ENCODE measurements at places on chromosomes 2 and 18.

- no peak for DNase-seq
These were observed 1.9 kb downstream of the MPPE1 start for GRCh38 chr18:11906176-11906575.

GRCh38 chr2:46034535-46034934, 262.7 kb upstream of the EPAS1 start:
- DNase-seq: no peak

DNA sequence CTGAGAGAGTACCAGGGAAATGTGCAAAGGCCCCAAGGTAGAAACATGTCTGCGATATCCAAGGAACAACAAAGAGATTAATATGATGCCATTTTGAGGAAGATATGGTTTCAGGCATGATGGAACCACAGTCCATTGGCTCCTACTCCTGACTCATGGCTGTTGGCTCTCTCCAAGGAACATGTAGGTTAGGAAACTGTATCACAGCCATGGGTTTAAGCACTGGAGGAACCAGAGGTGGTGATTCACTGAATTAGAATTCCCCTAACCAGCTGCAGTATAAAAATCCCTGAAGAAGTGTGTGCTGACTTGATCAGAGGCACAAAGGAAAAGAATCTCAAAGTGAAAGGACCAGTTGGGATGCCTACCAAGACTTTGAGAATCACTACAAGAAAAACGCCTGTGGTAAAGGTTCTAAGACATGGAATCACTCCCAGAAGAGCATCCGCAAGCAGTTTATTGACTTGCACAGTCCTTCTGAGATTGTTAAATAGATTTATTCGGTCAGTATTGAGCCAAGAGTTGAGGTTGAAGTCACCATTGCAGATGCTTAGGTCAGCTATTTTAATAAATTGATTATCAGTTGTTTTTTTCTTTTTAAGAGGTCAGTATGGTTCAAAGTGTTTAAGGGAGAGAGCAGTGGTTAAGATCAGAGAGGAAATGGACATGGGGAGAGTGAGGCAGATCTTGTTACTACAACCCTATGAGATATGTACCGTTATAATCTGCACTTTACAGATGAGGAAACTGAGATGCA, 110.7 kb upstream of the OTX1 start:
- DNase-seq: no peak

- no peak for DNase-seq
These were observed 3.8 kb downstream of the KCNJ13 start for GRCh38 chr2:232772531-232772930.

DNA sequence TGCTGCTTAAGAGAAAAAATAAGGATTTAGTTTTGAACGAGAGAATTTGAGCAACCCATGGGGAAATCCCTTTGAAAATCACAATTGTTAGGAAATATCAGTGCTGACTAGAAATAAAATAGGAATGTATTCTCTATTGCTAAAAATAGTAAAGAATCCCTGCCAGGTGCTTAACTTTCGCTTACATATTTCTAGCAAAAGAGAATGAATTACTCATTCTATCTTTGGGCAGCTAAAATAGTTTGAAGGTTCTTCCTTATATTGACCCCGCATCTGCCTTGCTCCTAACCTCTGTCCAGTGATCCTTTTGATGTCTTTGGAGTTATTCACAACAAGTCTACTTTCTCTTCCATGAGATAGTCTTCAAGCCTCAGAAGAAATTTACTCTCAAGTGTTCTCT, 103.8 kb downstream of the PLCL1 start:
- no peak for DNase-seq

GRCh38 chr18:32998285-32998684, 225.5 kb upstream of the KLHL14 start:
- DNase-seq: no peak

- DNase-seq: no peak
These were observed 21.8 kb downstream of the ATAD2B start for GRCh38 chr2:23905155-23905554.

- no peak for DNase-seq
These were observed 91.0 kb upstream of the CCBE1 start for GRCh38 chr18:59787998-59788790.

- no peak for DNase-seq
These were observed 72.1 kb upstream of the MAP4K4 start for GRCh38 chr2:101625387-101625786.

- DNase-seq: no peak
These were observed 251.9 kb upstream of the RAB12 start for GRCh38 chr18:8357320-8357719.

- no peak for DNase-seq
These were observed 275.7 kb downstream of the MYCN start for GRCh38 chr2:16215902-16216557.

DNA sequence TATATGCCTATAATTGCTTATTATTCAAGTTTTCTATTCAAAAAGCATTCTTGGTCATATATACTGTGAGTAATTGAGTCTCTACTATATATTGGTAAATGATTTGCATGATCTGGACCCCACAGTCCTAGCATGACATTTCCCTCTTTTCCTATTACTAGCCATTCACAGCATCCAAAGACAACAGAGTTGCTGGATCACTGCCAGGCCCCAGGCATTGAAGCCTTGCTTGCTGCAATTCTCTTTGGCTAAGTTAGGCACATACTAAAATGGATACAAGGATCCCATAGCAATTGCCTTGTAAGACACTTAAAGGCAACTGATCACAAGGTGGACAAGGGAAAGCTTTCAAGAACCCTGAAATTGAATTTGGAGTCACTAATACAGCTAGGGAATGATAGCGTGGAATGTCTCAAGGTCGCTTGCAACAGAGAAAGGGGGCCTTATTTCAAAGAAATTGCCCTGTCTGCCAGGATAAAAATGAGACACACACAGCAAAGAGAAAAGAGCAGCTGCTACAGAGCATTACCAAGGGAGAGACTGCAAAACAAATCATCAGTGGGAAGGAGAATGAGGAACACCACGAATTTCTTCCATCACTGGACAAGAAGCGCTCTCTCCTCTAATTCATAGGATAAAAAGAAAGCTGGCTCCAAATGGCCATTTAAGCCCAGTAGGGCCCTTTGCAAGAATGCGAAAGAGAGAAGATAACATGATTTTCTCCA, 77.1 kb upstream of the EPHA4 start:
- no peak for DNase-seq

GRCh38 chr18:59733421-59733820, 36.2 kb upstream of the CCBE1 start:
- no peak for DNase-seq

DNA sequence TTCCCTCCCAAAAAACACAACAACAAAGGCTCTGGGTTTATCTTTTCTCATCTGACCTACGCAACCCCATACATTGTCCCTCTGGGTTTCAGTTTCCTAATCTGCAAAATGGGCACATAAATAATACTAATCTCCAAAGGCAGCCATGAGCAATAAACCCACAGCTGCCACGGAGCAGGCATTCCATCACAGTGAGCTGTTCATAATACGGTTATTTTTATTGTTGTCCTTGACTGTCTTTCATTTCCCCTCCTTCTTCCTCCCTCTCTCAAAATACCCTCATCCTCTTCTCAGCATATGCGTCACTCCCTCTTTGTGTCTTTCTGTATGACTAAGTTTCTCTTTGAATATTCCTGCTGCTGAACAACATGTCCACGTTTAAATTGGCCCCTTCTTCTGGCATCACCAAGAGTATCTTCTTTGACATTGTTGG, 129.8 kb upstream of the CAB39 start:
- DNase-seq: no peak

- DNase-seq: no peak
These were observed 241.3 kb downstream of the HDAC4 start for GRCh38 chr2:239159476-239159911.

GRCh38 chr2:189304360-189304759, 124.8 kb upstream of the COL5A2 start:
- DNase-seq: peak; percentile 25

- no peak for DNase-seq
These were observed 365.3 kb downstream of the ERBB4 start for GRCh38 chr2:212173331-212173730.

GRCh38 chr2:21220930-21221329, 97.2 kb downstream of the TDRD15 start:
- DNase-seq: no peak

- no peak for DNase-seq
These were observed 161.4 kb downstream of the ZEB2 start for GRCh38 chr2:144358374-144358964.

DNA sequence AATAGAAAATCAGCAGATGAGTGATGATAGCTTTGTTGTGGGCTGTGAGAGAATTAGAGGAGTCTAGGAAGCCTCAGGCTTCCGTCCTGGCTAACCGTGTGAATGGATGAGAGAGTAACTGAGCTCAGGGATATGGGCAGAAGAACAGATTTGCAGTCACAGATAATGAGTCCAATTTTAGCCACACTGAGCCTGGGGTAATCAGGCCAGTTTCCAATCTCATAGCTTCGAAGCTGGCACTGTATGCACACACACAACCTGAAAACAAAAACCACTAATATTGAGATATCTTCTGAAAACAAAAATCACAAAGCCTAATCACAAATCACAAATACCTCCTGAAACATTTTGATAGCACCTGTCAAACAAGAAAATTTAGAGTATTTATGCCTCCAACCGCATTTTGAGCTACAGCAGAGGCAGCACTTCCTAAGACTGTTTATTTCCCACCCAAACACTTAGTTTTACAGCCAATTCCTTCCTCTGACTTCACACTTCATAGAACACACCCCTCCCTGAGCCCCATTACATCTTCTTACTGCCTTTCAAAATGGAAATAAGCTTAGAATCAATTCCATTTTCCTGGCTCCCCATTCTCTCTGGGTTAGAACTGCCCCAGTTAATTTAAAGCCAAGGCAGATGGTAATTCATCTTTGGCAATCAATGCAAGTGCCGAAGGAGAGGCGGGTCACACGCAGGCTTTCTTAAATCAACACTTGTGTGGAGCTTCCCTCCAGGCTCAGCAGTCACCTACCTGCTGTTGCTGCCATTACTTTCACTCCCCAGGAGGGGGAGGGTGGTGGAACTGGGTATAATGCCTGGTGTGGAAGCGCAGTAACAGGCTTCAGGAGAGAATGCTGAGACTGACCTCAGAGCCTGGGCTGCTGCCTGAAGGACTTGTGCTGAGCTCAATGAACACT, 18.9 kb downstream of the TTR start:
- DNase-seq: no peak

GRCh38 chr2:105102001-105102400, 64.1 kb downstream of the MRPS9 start:
- no peak for DNase-seq

GRCh38 chr2:39504790-39505335, 67.8 kb upstream of the MAP4K3 start:
- DNase-seq: no peak

- DNase-seq: no peak
These were observed 21.1 kb downstream of the PTPN2 start for GRCh38 chr18:12862874-12863482.

DNA sequence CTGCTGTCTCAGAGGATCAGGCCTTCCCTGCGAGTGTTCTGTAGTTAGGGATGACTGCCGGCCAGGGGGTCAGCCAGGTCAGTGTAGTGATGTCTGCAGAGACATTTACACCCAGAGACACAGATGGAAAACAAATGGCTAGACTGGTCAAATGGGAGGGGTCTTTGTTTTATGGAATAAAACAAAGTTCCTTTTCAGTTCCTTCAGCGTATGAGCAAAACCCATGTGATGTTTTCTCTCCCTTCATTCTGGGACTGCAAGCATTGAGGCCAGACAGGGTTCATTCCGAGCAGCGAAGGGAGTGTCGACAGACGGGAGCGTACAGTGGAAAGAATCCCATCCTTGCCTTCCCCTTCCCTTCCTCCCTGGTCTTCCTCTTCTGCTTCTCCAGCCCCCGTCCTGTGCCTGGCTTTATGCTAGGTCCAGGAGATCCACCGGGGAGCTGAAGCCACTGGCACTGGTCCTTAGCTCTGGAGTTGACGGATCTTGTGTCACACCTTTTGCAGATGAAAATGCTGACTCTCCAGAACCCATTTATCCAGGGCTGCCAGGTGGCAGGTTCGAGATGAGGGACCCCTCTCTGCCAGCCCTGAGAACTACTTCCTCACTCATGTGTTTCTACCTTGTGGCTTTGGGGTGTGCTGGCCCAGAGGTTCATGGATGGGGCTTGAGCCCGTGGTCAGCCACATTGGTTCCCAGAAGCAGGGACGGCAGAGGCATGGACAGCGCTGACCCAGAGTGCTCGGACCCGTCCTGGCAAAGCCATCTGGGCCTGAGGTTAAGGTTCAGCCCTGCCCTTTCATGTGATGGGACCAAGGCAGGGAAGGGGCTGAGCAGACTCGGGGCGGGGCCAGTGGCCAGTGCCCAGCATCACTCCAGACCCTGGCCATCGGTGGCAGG, 24.2 kb downstream of the ITGB1BP1 start:
- no peak for DNase-seq

DNA sequence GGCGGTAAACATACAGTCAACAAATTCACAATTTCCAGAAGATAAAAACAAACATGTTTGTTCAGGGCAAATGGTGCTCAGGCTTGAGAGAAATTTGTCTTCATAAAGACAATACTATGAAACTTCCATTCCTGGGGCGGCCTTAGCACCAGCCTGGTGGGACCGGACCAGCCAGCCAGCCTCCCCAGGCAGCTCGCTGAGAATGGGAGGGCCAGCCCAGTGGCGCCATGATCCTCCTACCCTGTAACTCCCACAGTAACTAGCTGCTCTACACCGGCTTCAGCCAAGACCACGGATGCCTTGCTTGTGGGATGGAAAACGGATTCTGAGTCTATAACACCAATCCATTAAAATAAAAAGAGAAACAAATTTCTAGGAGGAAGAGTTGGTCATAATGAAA, 24.2 kb upstream of the FHOD3 start:
- DNase-seq: no peak

- DNase-seq: no peak
These were observed 900.5 kb upstream of the CRIM1 start for GRCh38 chr2:35454966-35455638.

- DNase-seq: no peak
These were observed 4.1 kb upstream of the YES1 start for GRCh38 chr18:816088-816653.

Measured in stimulated activated CD4-positive, alpha-beta T cell treated with anti-CD3 and anti-CD28 coated beads, Interleukin-4, amount 100 ng/mL, for 1 hour (primary cell).